ENCODE measurements at places on chromosomes 13 and 19.

DNA sequence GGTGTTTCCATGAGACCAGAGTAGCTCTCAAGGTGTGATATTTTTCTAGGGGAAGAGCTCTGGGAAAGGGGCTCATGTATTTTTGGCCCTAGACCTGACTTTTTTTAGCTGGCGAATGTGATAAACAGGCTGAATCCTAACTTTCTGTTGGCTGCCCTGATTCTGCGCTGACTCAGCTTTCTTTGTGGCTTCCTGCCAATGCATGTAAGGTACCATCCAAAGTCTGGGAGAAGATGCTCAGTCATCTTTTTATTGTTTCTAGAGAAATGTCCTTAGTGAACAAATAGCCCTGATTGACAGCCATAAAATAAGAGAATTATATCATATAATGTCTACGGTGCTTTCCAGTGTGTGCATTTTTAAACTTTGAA lies 113.6 kb upstream of the MBNL2 start:
- DNase-seq, result no peak

GRCh38 chr19:9295411-9295849 lies 14.2 kb downstream of the ZNF699 start:
- DNase-seq, result no peak

DNA sequence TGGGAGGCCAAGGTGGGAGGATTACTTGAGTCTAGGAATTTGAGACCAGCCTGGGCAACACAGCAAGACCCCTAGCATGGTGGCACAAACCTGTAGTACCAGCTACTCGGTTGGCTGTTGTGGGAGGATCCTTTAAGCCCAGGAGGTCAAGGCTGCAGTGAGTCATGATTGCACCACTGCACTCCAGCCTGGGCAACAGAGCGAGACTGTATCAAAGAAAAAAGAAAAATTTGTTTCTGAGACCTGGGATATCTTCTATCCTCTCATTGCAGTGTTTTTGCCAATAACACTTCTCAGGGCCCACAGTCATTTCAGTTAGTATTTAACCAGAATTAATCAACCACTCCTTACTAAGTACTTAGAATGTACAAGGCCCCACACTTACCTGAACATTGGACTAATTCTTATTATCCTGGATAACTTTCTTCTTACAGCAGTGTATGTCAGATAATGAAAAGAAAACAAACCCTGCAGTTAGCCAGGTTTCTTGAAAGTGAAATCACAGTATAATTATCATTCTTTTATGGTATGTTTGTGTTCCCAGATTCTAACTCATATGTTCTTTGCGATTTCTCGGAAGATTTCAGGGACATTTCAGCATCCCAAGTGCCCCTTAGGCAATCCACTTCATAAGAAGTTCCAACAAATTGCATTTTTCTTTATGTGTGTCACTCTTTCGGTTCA lies 75.6 kb upstream of the KLF5 start:
- no peak for DNase-seq

- peak; percentile 81 for DNase-seq
These were observed 14.6 kb downstream of the FAM187B start for GRCh38 chr19:35213663-35214632.

GRCh38 chr19:49474542-49474924 lies 518 bp downstream of the FLT3LG start:
- DNase-seq, result no peak

DNA sequence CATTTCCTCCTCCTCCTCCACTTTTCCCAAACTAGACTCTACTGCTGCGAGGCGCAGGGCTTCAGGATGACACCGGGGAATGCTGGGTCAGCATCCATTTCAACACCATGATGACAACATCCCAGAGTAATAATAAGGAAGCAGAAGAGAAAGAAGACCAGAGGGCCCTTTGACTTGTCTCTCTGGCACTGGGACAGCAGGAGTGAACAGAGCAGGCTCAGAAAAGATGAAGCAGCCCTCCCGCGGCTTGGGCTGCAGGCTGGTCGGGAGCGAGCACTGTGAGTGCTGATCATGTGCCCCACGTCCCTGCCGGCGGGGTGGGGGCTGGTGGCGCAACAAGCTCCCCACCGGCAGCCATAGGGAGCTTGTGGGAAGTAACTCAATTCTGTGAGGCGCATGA lies 30.5 kb downstream of the RANBP3 start:
- peak; percentile 84 for DNase-seq

- no peak for DNase-seq
These were observed 253.3 kb upstream of the TSHZ3 start for GRCh38 chr19:31602548-31602947.

DNA sequence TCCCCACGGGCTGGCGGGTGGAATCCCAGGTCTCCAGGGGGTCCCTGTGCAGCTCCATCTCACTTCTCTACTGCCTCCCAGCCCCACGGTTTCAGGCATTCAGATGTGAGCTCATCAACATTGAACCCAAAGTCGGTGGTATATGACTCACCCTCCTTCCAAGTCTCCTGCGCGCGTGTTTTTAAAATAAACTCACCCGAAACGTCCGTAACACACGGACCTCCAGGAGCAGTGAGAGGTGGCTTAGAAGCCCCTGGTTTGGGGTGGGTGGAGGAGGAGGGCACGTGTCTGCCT lies 14.0 kb upstream of the CRTC1 start:
- DNase-seq, result no peak

- DNase-seq, result no peak
These were observed 128.9 kb downstream of the CDK8 start for GRCh38 chr13:26382835-26383234.

GRCh38 chr13:22126433-22127021 lies 455.7 kb downstream of the FGF9 start:
- no peak for DNase-seq

DNA sequence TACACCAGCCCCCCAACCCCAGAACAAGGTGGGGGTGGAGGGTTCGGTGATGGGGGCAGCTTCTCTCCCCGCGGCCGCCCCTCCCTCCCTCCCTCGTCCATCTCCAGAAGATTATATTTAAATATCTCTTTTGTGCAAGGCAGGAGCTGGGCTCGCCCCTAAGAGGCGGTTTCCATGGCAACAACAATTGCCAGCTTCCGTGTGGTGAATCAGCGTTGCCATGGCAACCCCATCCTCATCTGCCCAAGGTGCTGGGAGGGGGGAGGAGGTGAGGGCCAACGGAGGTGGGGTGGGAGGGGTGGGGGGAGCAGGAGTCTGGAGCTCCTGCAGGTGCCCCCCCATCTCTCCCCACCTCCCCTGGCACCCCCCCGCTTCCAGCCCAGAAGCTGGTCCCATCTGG lies 46.4 kb downstream of the CELF5 start:
- no peak for DNase-seq

- no peak for DNase-seq
These were observed 43.3 kb downstream of the KCNC3 start for GRCh38 chr19:50285833-50286232.

DNA sequence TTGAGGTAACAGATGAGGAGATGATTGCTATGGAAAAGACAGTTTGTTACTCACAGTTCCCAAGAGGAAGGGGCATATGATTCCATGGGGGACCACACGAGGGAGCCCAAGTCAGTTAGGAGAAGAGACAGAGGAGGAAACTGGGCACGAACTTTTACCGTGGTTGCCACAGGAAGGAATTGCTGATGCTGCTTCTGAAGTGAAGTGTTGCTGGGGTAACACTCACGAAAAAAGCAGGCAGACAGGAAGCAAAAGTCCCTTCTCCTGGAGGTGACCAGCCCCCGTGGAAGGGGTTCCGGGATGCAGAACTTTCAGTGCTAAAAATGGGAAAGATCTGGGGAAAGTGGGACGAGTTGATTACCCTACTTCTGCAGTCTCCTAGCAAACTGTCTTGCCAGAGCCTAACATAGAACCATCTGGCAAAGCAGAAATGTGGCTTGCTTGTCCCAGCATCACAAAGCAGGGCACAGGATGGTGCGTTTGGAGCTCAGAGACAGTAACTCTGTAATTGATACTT lies 35.4 kb upstream of the MAP3K10 start:
- peak; percentile 40 for DNase-seq

DNA sequence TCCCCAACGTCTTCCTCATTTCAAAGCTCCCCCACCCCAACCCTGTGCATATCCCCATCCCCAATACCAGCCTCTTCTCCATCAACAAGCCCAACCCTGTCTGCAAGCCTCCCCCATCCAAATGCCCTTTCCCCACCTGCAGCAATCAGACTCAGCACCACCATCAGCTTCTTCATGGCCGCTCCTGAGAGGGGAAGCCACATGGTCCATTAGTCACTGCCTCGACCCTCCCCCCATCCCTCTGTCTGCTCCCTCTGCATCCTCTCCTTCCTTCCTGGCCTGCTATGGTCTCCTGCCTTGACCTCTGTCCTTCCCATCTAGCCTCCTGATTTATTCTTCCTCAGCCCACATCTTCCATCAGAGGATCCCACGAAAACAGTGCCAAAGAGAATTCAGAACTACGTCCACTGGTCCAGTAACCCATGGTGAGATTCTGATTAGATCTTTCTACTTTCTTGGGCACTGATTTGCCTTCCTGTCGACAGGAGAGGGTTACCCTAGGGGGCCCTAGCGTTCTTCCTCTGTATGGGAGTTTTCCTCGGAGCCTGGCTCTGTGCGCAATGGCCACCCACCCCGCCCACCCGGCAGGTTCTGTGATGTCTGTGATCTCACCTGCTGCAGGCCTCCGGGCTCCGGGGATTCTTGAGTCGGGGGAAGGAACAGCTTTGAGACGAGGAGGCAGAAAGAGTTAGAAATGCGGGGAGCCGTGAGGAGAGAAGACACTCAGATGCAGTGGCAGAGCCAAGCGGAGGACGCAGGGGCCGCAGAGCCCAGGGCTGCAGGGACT lies 1.3 kb downstream of the KLK6 start:
- DNase-seq, result no peak

- no peak for DNase-seq
These were observed 336.5 kb downstream of the MZT1 start for GRCh38 chr13:72390909-72391308.

DNA sequence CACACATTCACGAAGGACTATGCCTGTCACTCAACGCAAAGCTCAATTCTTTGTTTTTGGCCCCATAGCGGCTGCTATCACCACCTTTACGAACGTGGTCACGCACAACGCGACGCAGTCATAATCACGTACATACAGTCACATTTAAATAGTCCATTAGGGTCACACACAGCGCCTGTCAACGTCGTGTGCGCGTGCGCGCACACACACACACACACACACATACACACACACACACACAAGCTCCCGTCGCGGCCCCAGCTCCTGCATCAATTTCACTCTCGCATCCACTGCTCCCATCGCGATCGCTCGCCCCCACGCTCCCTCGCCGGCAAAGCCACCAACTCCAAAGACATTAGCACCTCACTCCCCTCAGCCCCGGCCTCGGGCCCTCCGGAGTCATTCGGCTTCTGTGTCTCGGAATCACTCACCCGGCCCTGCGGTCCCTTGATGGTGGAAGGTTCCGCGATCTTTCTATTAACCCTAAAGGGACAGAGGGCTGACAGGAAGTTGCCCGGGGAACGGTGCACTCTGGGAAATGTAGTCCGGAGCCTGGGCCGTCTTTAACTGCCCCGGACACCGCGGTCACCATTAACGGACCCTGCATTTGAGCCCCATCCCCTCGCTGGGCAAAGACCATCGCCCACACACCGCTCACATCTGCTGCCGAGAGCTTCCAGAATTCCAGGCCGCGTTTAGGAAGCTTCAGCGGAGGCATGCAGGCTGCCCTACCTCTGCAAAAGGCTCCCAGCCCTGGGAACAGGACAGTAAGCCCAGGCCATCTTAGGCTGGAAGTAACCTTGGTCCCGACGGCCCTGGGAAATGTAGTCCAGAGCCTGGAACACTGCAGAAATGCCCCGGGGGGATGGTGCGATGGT lies at the start of gene ZNF790:
TSS of gene ZNF790 (minus strand) at position 482 of the 878 bp plus-strand sequence. CDS start 12,768 bp downstream, outside the sequence.
- DNase-seq, result peak; percentile 92

- DNase-seq, result no peak
These were observed 10.0 kb downstream of the SCGB2B2 start for GRCh38 chr19:34666958-34667265.

DNA sequence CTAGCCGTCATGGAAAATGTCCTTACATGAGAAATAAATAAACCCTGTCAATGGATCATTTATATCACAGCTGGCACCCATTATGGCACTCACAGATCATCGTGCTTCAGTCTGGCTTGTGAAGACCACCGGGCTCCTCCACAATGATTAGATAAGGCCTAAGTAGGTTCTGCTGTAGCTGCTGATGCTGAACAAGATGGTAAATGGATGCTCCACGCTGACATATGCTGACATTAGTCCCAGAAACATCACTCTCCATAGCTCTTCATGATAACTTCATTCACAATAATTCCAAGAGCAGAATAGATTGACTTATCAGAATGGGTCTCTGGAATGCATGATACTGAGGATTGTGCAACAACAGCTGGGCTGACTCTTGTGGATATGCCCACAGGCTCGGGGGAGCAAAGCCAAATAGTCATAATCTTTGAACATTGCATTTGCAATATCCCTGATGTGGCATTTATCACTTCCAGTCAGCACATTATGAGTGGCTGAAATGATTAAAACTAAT lies 63.8 kb upstream of the RXFP2 start:
- no peak for DNase-seq

GRCh38 chr13:102325321-102325720 lies 76.5 kb downstream of the FGF14 start:
- peak; percentile 26 for DNase-seq

DNA sequence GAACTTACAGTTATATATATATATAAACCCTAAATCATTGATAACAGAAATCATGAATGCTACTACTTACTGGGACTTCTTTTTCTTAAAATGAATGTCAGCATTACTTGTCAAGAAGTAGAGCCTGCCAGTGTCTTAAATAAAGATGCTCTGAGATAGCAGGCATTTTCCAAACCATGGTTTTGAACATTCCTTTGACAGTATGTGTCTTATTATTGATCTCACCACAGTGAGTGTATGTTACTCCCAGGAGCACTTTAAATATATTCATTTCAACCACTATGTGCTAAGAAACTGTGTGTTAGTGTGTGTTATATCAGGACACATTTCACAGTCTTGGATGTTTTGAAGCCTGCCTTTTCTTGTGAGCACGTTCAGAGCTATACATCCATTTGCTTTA lies 28.2 kb downstream of the TNFRSF19 start:
- no peak for DNase-seq

GRCh38 chr13:36919833-36920615 lies at the start of gene SMAD9:
TSS of gene SMAD9 (minus strand) at chr13:36920238. CDS start at chr13:36879689, 40,549 bp downstream.
- no peak for DNase-seq

DNA sequence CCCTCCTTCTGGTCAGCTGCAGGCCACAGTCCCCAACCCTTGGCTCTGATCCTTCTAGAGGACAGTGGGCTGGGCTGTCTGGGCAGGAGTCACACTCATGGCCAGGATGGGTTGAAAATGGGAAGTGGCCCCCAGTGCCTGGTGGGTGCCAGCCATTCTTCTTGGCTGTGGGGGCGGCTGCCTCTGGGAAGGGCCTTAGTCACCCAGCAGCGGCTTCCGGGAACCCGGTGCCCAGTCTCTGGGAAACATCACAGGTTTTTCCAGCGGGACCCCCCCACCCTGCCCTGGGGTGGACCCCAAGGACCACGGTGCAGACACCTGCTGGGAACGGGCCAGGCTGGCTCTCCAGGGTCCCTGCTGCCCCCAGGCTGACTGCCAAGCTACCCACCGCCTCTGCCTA lies 27.3 kb upstream of the SLC7A10 start:
- DNase-seq, result no peak

DNA sequence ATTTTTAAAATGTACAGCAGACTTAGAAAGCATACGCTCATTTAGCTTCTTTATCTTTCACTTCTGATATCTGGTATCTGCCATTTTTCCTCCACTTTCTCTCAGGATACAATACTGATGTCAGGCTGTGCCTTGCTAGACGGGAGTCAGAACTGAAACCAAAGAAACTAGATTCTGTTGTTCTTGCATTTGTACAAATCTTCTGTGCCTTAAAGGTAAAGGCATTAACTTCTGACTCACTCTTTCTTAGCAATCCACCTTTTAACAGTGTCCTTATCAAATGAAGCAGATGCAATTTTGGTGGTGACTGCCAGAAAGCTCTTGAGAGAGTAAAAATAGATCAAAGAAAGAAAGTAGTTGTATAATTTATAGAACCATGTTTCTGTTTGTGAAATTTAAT lies 370.4 kb downstream of the PCDH20 start:
- no peak for DNase-seq
